ENCODE measurements at places on chromosomes 12 and 14.

DNA sequence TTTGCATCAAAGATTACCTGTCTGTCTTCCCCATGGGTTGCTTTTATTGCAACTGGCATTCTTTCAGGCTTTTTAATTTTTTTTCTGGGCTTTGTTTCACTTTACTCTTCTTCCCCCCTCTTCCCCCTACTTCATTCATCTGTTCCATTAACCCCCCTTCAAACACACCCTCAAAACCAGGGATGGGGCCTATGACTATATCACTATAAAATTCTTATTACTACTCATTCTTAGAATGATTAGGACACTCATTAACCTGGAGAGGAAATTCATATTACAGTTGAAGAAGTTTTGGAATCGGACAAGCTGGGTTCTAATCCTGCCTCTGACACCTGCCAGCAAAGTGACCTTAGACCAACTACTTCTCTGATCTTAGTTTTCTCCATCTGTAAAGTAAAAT is 24.8 kb upstream of the MDM1 start:
- no peak for DNase-seq

- DNase-seq, result no peak
These were observed 14.6 kb downstream of the ETV6 start for GRCh38 chr12:11664101-11664500.

DNA sequence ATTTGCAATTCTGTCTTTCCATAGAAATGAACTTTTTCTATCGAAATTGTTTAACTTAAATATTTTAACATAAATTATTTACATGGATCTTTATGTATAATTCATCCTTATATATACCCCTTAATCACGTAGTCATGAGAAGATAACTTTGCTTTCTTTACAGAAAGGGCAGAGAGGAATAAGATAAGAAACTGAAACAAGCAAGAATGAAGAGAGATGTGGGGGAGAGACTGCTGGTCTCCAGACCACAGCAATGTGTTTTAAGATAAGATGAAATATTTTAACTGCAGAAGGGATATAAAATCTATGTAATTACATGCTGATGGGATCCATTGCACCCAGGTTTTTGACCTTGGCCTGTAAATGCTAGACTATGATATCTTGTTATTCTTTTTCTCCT is 34.7 kb upstream of the DNM1L start:
- no peak for DNase-seq

DNA sequence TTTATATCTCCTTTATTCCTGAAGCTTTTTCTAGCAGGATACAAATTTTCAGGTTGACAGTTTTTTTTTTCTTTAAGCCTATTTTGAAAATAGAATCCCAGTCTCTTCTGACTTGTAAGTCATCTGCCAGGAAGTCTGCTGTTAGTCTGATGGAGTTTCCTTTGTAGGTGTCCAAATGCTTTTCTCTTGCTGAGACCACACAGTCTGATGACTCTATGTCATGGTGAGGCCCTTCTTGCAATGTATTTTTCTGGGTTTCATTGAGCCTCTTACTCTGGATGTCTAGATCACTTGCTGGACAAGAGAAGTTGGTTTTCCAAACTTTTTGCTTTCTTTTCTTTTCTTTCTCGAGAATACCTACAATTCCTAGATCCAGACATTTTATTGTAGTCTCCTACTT is 30.6 kb downstream of the USP15 start:
- DNase-seq, result no peak

DNA sequence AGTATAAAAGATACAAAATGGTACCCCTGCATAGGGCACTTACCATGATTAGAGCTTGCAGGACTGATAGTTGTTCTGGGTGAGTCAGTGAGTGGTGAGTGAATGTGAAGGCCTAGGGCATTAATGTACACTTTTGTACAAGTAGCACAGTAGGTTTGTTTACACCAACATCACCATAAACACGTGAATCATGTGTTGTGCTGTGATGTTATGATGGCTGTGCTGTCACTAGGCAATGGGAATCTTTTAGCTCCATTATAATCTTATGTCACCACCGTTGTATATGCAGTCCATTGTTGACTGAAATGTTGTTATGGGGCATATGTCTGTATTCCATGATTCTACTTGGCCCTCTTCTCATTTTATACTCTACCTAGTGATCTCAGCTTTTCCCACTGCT is 11.8 kb downstream of the NUBPL start:
- no peak for DNase-seq

DNA sequence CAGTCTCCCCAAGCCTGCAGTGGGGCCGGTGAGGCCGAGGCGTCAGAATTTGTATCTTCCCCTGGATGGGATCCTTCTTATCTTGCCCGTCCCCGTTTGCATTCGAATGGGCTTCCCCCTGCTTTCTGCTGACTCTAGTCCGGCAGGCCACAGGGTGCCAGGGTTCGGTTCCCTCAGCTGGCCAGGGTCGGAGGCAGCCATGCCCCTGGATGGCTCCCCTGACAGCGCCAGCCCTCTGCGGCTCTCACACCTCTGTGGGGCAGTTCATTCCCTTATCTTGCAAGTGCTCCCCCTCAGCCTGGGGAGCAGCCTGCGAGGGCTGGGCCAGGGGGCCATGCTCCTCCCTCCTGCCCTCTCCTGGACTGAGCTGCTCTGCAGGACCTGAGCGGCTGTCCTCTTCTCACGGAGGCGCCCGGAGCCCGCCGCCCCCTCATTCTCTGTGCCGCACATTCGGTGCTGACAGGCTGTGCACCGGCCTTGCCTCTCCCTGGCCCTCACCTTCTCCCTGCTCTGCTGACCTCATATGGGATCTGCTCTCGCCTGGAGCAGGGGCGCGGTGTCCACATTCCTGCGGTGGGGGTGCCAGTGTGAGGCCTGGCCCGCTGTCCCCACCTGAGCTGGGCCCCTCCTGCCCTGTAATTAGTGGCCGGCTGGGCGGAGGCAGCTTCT is 32.8 kb downstream of the KIF26A start:
- DNase-seq, result no peak

DNA sequence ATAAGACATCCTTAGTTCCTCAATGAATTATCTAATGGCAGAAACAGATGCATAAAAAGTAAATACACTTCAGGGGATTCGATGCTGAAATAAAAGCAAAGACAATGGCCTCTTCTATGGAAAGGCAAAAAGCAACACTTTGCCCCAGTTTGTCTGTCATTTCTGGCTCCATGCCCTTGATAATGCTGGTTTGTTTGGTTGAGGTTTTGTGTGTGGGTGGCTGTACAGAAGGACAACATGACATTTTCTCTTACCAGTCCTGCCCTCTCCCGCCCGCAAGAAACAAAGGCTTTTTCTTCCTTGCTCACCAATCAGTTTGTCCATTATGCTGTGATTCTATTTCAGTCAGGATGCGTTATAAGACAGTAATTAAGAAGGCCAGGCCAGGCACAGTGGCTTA is 18.1 kb upstream of the WDR89 start:
- DNase-seq, result no peak

All from fibroblast of skin of abdomen (primary cell).